ENCODE measurements at places on chromosomes 5 and 9.

GRCh38 chr9:121322037-121322736 lies 47.9 kb downstream of the STOM start:
- DNase-seq, result no peak

GRCh38 chr5:154368041-154368800 lies 77.6 kb upstream of the SAP30L start:
- DNase-seq, result no peak

- no peak for DNase-seq
These were observed 56.7 kb downstream of the CDH6 start for GRCh38 chr5:31250201-31250600.

- no peak for DNase-seq
These were observed 41.1 kb downstream of the ACTBL2 start for GRCh38 chr5:57441557-57441956.

- no peak for DNase-seq
These were observed 308.1 kb downstream of the LRRC70 start for GRCh38 chr5:62886603-62887315.

- no peak for DNase-seq
These were observed 4.2 kb downstream of the CCNI2 start for GRCh38 chr5:132751444-132751843.

GRCh38 chr5:73722231-73722630 lies 96.2 kb downstream of the ARHGEF28 start:
- no peak for DNase-seq

- DNase-seq, result no peak
These were observed 46.1 kb upstream of the ANKH start for GRCh38 chr5:14917719-14918118.

GRCh38 chr5:14599476-14600127 lies 18.0 kb downstream of the OTULINL start:
- DNase-seq, result no peak

DNA sequence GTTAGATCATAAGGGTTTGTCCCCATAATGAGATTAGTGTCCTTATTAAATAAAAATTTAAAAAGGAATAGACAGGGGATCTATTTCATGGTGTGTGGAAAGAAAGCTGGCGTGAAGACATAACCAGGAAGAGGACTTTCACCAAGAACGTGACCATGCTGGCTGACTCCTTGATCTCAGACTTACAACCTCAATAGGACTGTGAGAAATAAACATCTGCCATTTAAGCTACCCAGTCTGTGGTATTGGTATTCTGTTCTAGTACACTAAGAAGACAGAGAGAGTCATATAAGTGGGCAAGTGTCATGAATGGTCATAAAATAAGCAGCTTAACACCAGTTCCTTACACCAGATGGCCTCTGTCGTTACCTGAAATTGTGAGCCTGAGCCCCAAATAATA lies 259.4 kb upstream of the CCNG1 start:
- DNase-seq, result no peak

GRCh38 chr5:135054546-135054945 lies 20.5 kb upstream of the PITX1 start:
- DNase-seq, result no peak

GRCh38 chr5:171122372-171122771 lies 186.7 kb upstream of the TLX3 start:
- no peak for DNase-seq

- DNase-seq, result no peak
These were observed 247.7 kb upstream of the ZNF462 start for GRCh38 chr9:106615118-106615889.

GRCh38 chr9:17135295-17136160 lies 688 bp downstream of the CNTLN start:
- no peak for DNase-seq

DNA sequence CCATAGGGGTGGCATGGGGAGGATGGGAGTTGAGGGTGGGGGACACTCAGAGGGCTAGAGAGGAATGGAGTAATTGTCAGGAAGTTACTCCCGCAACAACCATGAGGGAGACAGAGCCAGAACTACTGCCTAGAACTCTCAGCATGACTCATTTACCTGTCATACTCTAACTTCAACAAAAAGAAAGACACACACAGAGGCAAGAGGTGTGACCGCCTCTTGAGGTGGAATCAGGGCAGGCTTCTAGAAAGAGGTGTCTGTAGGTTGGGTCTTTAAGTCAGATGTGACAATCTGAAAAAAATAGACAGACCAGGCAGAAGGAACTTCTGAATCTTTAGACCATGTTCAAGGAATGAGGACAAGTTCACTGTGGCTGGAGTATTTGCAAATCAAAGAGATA lies 73.4 kb downstream of the GABBR2 start:
- DNase-seq, result no peak

- DNase-seq, result no peak
These were observed 226.4 kb downstream of the PCSK5 start for GRCh38 chr9:76116913-76117312.

DNA sequence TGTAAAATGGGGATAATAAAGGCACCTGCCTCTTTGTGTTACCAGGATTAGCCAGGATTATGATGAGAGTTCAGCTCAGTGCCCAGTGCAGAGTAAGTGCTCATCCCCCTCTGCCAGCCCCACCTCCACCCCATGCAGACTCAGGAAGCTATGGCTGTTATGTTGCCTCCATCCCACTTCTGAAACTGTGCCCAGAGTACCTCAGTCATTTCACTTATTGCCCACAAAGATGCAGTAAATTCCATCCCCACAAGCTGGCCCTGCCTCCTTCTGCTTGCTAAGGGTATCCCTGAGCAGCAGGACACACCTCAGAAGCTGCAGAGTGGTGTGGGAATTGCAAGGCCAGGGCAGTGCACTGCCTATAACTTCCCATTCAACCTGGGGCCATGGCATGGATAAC lies 415.1 kb downstream of the SPOCK1 start:
- DNase-seq, result no peak

GRCh38 chr9:99971410-99971809 lies 65.0 kb downstream of the STX17 start:
- DNase-seq, result no peak

DNA sequence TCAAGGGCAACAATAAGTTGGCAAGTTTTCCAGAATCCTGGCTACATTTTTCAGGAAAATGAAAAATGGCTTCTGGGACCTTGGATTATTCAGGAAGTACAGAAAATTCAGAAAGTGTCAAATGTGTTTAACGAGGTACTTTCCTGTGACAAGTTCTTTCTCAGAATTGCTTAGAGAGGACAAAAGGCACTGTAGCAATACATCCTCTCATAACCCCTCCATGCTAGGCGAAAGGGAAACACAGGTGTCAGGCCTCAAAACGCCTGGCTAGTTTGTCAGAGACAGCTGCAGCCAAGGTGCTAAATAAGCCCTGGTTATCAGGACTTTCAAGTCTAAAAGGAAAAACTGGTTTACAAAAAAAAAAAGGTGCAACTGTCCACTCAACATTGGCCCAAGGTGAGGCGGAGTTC lies 115.2 kb downstream of the GNAQ start:
- no peak for DNase-seq

GRCh38 chr9:638152-638551 lies 203.3 kb upstream of the DMRT1 start:
- no peak for DNase-seq

DNA sequence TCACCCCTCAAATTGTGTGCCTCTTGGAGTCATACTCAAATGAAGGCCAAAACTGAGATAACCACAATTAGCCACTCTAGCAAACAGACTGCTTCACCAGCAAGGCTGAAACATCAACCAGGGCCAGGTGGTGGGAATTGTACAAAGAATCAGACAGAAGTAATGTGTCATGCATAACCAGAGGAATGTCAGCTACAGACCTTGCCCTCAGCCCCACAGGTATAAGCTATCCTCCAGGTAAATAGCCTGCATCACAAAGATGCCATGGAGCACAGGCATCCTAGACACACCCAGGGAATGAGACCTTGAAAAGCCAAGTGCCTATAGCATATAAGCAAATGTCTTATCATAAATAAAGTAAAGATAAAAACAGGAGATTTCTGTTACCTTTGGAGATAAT lies 242.7 kb downstream of the CETN3 start:
- no peak for DNase-seq

GRCh38 chr5:108925073-108925472 lies 177.4 kb downstream of the FER start:
- DNase-seq, result no peak

- DNase-seq, result no peak
These were observed 275.2 kb upstream of the IRX1 start for GRCh38 chr5:3320317-3320875.

DNA sequence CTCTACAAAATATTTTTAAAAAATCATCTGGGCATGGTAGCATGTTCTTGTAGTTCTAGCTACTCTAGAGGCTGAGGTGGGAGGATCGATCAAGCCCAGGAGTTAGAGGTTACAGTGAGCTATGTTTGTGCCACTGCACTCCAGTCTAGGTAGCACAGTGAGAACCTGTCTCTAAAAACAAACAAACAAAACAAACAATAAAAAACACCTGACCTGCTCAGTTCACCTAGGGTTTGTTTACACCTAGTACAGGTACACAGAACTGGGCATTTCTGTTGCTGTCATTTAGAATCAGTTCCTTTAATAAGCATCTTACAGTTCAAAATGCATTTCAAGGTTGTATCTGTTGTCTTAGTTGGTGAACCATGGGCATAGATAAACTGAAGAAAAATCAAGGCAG lies 95.3 kb downstream of the MEGF10 start:
- no peak for DNase-seq

GRCh38 chr5:82815871-82816270 lies 261.3 kb downstream of the TMEM167A start:
- DNase-seq, result no peak

DNA sequence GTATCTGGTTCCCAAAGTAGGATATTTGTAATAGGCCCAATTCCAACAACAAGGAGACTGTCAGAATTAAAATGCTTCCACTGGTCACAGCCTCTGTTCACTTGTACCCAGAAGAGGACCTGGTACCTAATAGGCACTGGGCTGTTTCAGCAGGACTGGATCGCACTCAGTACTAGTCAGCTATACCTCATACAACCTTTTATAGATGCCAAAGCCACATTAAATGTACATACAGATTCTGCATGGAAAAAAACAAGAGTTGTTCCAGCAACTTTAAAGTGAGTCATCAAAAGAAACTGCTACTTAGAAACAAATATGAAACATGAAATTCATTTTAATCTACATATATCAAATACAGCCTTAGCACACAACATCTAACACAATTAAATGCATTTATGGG lies 87.5 kb downstream of the GPR21 start:
- no peak for DNase-seq

- no peak for DNase-seq
These were observed 29.5 kb upstream of the LRRC14B start for GRCh38 chr5:161803-162110.

DNA sequence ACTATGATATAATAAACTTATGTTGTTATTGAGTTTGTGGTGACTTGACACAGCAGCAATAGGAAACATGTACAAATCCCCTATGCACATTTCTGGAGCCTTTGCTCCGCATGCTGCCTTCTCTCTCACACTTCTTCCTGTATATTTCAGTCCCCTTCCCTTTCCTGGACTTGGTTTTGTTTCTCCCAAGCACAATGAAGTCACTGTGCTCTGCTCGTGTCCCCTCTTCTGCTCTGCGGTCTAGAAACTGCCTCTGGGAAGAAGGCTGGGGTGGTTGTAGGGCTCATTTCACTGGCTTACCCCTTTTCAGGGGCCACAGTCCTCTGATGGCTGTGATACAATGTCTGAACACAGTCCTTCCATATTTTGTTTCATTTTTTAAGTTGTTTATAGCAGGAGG lies 15.7 kb upstream of the FGD3 start:
- DNase-seq, result no peak

DNA sequence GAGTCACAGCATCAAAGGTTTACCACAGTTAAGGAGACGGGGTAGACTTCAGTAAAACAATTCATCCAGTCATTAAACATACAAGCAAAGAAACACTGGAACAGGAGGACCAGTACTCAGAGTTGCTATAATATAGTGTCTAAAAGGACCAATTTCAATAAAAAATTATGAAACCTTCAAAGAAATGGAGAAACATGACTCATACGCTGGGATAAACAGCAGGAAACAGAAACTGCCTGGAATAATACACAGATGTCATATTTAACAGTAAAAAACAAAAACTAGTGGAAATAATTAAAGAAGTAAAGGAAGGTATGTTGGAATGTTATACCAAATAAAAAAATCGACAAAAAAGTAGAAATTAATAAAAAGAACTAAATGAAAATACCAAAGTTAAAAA lies 1075.9 kb downstream of the NR2F1-AS1 start:
- no peak for DNase-seq

GRCh38 chr9:15069106-15069505 lies 158.9 kb upstream of the FREM1 start:
- DNase-seq, result no peak

GRCh38 chr5:14909369-14909768 lies 37.8 kb upstream of the ANKH start:
- no peak for DNase-seq

GRCh38 chr5:3210531-3210930 lies 385.1 kb upstream of the IRX1 start:
- DNase-seq, result no peak

DNA sequence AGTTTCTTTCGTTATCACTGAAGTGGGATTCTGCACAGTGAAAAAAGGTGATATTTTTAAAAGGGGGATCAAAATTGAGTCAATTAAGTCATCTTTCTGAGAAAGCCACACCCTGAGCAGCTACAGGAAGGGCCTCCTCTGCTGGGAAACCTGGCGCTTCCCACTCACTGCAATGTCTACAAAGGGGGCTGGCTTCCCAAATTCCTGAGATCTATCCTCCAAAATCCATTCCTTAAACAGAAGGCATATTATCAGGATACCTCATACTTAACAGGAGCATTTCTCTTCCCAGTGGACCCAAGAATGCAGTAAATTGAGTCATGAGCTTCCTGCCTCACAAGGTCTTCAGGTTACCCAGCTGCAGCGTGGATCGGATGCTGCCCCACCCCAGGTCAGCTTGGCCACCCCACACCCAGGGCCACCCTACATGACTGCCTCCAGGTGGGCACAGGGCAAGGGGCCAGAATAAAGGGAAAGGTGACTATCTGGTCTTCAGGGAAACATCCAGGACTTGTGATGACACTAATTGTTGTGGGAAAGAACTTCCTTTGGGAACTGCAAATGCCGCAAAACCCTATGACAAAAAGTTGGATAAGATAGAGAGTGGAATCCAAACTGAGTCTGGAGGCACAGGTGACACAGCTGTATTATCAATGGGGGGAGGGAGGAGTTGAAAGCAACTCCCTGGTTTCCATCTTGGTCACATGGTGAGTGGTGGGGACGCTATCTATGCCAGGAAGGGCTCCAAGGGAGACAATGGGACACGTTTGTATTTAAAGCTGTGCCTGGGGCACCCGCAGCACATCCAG lies 42.3 kb downstream of the ROR2 start:
- DNase-seq, result no peak

- DNase-seq, result no peak
These were observed 459.1 kb downstream of the SPOCK1 start for GRCh38 chr5:137040024-137040423.

GRCh38 chr9:109969573-109970237 lies 189.7 kb downstream of the PALM2AKAP2 start:
- no peak for DNase-seq
